ENCODE measurements at places on chromosomes 2 and 18.

DNA sequence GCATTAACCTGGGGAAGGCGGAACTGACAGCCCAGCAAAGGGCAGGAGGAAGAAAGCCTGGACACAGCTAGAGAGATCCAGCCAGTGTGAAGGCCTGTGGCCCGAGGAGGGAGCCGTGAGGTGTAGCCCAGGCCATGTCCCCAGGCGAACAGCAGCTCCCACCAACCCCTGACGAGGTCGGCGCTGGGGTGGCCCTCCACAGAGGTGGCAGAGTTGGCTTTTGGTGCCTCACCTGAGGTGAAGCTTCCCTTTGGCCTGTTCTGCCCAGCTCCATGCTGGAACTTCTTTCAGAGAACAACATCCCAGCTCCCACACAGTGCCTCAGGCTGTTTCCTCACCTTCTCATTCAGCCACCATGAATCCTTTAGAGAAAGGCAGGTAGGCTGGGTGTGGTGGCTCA lies 13.3 kb downstream of the TMEM177 start:
- no peak for DNase-seq

GRCh38 chr2:67839242-67839641 lies 223.6 kb downstream of the C1D start:
- no peak for DNase-seq

DNA sequence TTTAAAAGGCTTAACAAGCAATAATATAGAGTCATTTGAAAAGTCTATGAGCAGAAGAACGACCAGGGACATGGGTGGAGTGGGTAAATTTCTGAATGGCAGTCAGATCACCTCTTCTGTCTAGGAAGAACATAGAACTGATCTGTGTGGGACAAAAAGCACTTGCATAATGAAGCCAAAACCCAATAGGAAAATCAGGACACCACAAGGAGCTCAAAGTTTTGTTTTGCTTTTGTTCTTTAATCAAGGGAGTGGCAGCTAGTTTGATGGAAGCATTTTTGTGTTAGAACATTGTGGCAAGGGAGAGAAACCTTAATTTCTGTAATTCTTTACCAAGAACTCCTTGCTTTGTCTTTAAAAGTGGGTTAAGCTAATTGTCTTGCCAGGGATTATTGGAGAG lies 240.2 kb upstream of the TANK start:
- no peak for DNase-seq

- no peak for DNase-seq
These were observed 25.7 kb downstream of the CYP27C1 start for GRCh38 chr2:127194447-127194846.

GRCh38 chr2:48355494-48355893 lies 174.5 kb upstream of the STON1 start:
- DNase-seq: no peak

DNA sequence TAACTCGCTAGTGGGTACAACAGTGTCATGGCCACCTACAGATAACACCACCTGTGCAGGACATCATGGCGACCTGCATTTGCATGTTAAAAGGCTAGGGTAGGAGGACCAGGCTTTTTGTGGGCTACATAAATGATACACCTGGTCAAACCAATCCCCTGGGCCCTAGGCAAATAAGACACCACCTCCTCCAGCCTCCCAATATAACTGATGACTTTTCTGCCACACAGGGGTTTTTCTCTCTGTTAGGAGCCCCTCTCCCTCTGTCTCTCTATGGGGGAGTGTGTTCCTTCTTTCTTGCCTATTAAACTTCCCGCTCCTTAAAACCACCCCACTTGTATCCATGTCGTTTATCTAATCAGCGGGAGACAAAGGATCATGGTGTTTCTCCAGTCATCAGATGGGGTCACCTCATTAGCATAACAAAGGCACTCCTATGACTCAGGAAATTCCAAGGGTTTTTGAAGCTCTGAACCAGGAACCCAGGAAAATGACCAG lies 10.8 kb upstream of the BUB1 start:
- no peak for DNase-seq

- DNase-seq: no peak
These were observed 687.6 kb downstream of the DCDC2C start for GRCh38 chr2:4391013-4391412.

DNA sequence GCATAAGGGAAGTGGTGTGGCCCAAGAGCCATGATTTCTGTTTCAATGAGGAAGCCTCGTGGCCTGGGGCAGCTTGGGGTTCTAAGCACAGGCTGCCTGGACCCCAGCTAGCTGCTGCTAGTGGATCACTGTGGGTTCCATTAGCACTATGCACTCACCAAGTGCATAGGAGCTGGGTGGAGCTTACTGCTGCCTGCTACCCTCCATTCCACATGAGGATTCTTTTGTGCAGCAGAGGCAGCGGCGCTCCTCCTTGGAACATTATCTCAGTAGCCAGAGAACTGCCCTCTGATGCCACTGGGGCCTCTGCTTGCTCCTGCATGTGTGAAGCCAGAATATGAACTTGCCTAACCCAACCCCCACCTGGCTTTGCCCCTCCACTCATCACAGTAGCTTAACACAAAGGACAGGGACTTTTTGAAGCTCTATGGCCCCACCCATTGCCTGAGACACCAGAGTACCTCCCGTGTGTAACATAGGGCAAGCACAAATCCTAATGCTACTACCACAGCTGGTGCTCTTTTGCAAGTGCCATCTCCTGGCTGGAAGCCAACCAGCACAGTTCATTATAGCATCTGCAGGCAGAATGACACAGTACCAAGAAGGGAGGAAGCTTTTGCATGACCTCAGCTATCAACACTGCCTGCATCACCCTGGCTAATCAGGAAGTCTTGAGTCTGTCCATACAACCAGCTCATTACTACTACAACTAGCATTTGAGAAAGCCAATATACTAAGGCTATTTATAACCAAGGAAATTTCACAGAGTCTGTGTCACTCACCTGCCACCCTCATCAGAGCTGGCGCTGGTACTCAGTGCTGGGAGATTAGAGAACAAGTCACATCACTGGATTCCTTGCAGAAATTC lies 297.0 kb upstream of the GULP1 start:
- DNase-seq: no peak

DNA sequence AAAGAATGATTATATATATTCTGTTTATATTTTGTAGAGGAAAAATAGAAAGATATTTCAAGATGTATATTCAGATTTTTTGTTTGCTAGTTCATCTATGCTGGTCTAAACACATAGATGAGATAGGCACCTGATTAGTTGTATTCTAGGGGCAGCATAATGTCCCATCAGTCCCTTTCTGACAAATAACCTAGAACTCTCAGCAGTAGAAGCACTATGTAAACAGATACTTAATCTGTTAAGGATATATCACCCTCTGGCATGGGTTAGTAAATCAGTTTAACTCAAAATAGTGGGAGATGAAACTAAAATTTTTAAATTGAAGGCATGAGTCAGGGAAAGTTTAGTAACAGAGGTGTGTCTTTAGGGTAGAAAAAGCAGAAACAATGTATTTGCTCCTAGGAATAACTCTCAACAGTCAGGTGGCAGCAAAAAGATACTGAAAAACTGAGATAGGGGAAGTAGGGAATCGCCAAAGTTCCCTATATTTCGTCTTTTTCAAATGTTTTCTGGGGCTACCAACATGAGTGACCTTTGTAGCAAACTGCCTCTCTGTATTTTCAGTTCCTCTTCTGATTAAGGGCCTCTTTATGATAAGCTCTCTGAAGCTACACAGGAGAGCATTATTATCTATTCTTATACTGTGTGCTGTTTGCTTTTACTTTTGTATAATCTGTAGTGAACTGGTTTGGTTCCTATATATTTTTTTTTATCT lies 5.7 kb downstream of the PPP1R1C start:
- no peak for DNase-seq

DNA sequence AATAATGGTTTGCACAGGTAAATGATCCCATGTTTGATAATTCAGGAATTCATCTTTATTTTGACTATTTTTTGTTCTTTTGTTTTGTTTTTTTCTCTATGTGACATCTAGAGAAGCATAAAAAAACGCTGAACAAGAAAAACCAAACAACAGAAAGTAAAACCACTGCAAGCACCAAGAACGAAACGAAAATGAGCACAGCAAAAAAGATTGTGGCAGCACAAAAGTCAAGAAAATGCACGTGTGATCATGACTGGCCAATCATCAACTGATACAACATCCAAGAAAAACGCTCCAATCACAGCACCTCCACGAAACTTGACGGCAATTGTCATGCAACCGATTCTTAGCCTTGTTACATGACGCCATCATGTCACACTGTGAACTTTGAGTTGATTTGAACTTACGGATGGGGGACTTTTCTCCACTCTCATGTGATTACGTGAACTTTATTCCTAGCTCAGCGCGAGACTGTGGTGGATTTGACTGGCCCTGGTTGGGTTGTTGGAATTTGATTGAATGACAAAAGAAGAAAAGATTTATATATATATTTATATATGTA lies 318.7 kb downstream of the CELF4 start:
- DNase-seq: no peak

DNA sequence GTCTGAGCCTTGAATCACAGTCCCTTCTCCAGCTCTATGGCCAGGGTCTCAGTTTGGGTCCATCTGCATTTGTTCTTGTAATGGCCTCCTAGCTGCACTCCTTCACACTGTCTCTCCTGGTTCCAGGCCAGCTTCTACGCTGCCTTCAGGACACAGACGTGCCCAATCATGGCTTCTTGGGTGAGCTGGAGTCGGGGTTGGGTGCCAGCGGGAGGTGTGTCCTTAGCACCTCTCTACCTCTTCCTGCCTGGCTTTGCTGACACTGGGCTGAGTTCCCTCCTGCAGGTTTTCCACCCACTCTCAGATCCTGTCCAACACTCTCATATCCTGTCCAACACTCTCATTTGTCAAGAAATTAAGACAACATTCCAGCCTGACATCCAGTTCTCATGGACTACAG lies 9.6 kb downstream of the TRPM8 start:
- no peak for DNase-seq

DNA sequence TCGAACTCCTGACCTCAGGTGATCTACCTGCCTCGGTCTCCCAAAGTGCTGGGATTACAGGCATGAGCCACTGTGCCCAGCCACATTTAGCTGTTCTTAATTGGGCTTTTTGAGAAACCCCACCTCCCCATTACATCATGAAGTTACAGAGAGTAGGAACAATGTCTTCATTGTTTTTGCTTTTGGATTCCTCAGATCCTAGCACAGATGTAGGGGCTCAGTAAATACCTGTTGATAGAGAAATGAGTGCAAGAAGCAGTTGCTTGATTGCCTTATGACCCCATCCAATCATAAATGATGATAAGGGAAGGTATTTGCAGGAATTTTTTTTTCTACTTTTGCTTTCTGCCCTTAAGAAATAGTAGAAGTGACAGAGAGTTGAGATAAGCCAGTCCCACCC lies 25.4 kb downstream of the GREB1L start:
- no peak for DNase-seq

- DNase-seq: no peak
These were observed 1.3 kb upstream of the CLIP4 start for GRCh38 chr2:29113891-29114321.

GRCh38 chr2:234570476-234570875 lies 73.6 kb upstream of the ARL4C start:
- DNase-seq: no peak

DNA sequence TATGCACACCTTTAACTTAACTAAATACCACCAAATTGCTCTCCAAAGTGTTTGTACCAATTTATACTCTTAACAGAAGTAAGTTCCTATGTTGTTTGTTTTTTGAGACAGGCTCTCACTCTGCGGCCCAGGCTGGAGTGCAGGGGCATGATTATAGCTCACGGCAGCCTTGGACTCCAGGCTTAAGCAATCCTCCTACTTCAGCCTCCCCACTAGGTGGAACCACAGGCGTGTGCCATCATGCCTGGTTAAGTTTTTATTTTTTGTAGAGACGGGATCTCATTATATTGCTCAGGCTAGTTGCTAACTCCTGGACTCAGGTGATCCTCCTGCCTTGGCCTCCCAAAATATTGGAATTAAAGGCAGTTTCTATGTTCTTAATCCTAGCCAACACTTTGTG lies 13.1 kb upstream of the NAB1 start:
- DNase-seq: no peak

DNA sequence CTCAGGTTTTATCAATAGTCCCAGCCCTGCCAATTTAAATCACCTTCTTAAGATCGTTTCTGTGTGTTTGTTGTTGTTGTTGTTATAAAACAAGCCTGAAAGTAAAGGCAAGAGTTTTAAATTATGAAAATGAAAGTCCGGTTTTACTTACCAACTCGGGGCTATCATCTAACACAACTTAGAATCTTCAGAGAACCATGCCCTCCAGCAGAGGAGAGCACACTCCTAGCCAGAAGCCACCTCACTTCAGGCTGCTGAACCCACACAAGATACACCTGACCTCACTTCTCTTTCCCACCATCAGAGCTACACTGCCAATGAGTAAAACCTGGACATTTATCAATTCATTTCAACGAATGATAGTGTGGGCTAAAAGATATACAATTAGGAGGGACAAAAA lies 335.2 kb downstream of the IRS1 start:
- DNase-seq: no peak

GRCh38 chr18:49061991-49062831 lies 111.4 kb upstream of the SMAD7 start:
- DNase-seq: no peak

GRCh38 chr2:3659447-3660432 lies 1.7 kb downstream of the ALLC start:
- no peak for DNase-seq

DNA sequence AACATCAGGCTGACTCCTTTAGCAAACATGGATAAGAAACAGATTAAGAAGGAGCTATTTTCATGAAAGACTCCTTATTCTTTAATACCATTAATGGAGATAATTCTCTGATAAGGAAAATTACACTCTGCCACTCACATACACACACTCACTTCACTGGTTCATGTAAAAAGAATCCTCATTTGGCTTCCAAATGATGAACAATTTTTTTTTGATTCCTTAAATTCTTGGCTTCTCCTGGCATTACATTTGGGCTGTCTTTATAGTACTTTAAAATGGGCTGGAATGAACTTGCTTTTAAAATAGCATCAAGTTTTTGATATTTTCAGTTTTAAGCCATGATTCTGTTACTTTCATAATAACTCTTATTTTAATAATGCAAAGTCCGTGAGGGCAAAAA lies 328.6 kb downstream of the SLC8A1 start:
- DNase-seq: no peak

DNA sequence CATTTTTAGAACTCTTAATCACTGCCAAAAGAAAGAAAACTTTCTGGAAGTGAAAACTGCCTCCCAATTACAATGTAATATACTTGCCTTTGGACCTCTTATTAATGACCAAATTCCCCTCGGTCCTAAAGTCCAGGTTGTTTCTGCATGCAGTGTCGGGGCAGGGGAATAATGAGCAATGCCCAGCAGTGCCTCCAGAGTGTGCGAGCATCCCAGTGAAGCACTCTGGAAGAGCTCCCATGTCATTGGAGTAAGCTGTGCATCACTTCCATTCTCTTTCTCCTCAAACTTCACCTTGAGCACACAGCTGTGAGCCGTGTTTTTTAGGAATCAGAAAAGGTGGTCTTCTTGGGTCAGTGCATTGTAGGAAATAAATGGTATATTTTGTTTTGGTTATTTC lies 107.1 kb downstream of the SH3RF3 start:
- DNase-seq: no peak

GRCh38 chr2:148338541-148338940 lies 306.0 kb upstream of the EPC2 start:
- DNase-seq: no peak
